GM12891 (cell line): ENCODE measurements at places on chromosomes 2 and 18.

DNA sequence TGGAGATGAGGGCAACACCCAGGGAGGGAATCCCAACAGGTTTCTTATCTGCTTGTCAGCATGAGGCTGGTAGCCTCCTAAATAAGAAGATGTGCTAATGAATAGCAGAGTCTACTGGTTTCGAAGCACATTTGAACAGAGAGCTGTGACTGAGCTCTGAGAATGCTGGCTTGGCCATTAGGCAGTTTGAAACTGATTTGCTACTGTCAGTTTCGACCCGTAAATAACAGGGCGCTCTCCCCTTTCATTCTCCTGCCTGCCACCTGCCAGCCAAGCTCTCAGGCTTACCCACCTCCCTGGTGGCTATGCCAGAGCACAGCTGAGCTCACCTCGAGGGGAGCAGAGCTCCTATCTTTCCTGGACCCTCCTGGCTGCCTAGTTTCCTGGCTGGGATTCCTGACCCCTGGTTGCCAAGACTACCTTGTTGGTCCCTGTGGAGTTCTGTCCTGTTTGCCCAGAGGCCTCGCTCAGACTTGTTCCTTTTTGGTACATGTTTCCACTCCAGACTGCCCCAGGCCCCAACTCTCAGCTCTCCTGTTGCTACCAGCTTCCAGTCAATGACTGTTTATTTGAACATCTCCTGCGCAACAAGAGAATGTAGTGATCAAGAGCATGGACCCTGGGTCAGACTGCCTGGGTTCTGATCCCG, 102.3 kb upstream of the ALPP start:
- no peak for DNase-seq

DNA sequence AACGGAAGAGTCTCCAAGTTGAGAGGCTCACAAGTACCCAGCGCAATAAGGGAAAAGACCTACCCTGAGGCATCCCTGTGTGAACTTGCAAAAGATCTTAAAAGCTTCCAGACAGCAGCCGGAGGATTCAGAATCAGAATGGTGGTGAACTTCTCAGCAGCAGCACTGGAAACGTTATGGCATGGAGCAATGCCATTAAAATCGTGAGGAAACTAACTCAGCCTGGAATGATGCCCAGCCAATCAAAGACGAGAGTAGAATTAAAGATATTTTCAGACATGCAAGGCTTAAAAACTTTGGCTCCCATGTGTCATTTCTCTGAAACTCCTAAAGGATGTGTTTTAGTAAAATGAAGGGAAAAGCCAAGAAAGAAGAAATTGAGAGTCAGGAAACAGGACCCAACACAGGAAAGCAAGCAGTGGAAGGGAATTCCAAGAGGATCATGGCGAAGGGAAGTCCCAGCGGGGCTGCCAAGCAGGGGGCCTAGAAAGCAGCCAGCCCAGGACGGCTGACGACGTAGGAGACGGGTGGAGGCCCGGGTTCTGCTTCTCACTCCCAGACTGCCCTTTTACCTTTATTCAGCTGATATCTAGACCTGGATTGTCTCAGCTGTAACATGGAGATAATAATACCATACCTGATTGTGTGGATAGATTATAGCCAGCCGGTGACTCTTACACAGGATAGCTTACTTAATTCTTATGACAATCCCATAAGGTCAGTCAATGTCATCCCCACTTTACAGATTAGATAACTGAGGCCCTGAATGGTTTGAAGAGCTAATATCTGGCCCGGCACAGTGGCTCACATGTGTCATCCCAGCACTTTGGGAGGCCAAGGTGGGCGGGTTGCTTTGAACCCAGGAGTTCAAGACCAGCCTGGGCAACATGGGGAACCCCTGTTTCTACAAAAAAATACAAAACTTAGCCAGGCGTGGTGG, 92.8 kb downstream of the ASAP2 start:
- no peak for DNase-seq

- no peak for DNase-seq
Observed at GRCh38 chr2:52456561-52457377, 1310.8 kb upstream of the CHAC2 start.

DNA sequence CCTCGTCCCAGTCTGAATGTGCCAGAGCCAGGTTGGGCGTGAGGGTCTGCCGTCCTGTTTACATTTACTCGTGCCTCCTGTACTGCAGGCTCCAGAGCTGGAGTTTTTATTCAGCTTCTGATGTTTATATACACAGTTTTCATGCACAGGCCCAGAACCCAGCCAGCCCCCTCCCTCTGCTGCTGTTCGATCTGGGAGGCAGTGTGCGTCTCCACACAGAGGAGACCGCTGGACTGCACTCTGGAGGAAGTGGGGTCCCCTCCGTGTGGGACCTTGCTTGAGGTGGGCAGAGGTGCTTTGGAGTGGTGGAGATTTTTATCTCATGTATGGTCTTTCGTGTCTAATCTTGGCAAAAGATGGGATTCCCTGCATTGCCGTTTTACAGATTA, 90.6 kb downstream of the GLI2 start:
- DNase-seq: no peak

- DNase-seq: no peak
Observed at GRCh38 chr2:38353402-38353801, 23.7 kb downstream of the ATL2 start.

DNA sequence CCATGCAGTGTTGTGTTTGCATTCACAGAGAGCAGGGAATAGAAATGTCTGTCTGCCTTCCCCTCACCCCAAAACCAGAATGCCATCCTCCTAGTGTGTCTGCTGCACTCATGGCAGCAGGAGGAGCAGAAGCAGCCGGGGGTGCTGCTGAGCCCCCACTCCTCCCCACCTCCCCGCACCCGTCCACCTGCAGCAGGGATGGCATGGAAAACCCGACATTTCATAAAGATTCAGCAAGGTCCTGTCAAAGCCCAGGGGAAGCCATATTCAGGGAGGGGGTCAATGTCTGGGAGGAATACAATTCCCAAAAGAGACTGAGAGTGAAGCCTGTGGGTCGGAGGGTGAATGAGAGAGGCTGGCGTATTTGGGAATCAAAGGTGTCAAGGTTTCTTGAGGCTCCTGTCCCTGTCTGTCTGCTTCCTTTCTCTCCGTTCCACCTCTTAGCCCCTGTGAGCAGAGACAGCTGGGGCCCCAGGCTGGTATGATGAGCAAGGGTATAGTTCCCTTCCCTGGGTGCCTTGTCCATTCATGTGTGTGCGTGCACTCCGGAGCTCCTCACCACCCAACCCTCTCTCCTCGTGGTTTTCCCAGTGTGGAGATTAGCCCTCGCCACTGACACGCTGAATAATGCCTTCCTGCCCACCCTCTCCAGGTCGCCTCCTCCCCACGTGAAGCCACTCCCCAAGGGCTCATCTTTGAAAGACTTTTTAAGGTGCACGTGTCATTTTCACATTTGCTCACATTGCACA, 133.5 kb upstream of the ZNF236 start:
- no peak for DNase-seq
